Stimulated activated CD4-positive, alpha-beta T cell treated with anti-CD3 and anti-CD28 coated beads, Interleukin-1b, Interleukin-23, amount 100 ng/mL, for 24 hours (primary cell): ENCODE measurements at places on chromosomes 6 and 20.

DNA sequence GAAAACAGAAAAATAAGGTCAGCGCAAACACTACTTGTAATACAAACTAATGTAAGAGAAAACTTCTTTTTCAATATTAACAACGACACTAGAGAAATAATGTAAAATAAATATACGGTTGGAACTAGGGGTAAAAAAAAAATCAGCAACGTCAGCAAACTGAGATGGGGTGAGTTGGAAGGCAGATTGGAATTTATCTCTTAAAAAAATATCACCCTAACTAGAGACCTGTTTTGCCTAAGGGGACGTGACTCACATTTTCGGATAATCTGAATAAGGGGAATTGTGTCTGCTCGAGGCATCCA lies 705 bp upstream of the UTRN start:
- no peak for DNase-seq

DNA sequence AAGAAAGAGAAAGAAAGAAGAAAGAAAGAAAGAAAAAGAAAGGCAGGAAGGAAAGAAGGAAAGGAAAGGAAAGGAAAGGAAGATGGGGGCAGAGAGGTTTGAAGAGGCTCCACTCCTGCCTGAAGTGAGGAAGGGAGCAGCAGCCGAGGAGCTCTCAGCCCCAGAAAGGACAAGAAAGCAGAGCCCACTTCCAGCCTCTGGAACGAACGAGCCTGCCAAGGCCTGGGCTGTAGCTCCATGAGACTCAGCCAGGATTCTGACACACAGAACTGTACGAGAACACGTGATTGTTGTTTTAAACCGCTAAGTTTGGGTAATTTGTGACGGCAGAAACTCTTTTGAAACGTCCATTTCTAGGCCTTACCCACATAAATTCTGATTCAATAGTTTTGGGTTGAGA lies 69.5 kb downstream of the TTLL2 start:
- DNase-seq, result no peak

DNA sequence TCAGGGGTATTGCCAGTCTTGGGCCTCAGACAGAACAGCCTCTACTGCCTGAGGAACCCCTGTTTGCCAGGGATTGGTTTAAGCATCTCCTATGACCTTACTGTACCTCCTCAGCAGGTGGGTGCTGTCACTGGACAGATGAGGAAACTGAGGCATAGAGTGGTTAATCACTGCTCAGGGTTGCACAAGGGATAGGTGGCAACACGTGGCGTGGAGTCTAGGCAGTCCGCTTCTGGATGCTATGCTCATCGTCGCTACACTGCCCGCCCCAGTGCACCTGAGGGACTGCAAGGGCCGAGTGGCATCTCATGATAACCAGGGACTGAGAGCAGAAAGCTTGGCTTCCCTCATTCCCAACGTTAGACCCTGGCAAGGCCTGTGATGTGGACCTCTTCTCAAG lies 101.8 kb upstream of the SULF2 start:
- DNase-seq, result no peak

DNA sequence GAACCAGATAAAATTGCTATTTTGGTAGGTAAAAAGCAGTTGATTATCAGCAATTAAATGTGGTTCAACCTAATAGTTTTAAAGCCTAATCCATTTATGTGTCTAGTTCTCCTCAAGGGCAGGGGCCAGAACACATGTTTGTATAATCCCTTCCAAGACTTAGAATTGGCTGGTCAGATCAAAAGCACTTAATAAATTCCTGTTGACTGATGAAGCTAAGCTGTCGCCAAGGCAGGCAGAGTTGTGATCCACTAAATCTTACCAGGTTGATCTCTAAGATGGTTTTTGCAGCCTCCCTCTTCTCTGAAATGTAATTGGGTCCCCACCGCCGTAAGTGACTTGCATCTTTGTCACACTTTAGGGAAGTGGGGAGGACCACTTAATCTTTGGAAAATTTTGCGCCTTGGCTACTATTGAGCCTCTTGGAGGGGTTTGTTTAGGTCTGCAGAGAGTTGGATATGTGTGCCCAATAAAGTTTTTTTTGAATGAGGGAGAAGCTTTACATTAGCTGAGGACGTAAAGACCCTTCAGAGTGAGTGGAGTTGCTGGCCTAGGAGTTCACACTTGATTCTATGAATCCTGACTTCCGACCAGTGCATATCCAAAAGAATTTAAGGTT lies 65.9 kb downstream of the PHF20 start:
- no peak for DNase-seq

DNA sequence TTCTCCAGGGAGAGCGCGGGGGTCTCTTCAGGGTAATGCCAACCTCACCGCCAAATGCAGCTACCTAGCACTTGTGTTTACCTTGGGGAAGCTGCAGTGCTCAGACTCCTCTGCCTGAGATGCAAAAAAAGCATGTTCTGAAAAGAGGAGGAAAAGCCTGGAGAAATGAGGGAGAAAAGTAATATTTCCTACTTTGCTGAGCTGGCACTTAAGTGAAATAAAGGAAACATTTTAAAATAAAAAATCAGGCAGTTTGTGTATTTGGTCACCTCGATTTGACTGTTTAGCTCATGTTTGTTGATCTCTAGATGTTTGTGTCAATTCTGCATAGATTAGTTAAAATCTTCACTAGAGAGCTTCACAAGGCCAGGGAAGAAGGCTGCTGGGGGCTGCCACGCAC lies 487.2 kb downstream of the QKI start:
- no peak for DNase-seq

DNA sequence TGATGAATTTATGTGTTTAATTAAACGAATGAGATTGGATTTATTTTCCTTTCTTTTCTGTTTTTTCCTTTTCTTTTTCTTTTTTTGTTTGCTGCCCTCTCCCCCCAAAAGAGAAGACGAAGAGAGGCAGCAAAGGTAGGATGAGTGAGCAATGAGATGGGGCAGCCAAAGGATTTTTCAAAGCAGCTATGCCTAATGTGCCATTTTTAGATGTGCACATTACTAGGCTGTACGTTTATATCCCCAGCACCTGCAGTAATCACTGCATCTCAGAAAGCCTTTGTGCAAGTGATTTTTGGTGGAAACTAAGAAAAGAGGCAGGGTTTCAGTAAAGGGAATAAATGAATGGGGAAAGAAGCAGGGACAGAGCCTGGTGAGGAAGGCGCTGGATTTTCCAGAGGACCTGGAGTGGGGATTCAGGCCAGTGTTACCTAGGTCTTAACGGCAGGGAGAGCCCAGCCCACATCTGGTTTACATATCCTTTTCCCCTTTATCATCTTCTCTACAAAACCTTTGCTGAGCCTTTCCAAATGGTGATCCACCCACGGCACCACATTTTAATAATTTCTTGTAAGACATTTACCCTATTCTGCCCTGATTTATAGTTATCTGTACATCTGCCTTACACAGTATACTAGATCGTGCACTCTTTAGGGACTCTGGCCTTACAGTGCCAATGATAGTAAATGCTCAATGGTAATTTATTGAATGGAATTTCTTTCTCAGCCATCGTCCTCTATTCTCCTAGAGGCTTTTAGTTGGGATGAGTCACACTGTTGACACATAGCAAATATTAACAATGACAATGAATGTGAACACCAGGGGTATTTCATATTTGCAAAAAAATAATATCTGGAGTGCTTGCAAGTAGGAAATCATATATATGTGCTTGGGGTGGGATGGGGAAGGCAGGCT lies 38.3 kb upstream of the ATXN1 start:
- no peak for DNase-seq

DNA sequence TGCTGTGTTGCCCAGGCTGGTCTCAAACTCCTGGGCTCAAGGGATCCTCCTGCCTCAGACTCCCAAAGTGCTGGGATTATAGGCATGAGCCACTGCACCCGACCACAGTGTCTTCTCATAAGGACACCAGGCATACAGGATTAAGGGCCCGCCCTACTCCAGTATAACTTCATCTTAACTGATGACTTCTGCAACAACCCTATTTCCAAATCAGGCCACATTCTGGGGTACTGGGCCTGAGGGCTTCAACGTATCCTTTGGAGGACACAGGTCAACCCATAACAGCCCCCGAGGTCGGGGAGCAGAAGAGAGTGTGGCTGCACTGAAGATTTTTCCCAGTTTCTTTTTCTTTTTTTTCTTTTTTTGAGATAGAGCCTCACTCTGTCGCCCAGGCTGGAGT lies 39.7 kb downstream of the SUN5 start:
- no peak for DNase-seq

- no peak for DNase-seq
Measured at GRCh38 chr6:32883789-32884188, 29.8 kb downstream of the PSMB9 start.

DNA sequence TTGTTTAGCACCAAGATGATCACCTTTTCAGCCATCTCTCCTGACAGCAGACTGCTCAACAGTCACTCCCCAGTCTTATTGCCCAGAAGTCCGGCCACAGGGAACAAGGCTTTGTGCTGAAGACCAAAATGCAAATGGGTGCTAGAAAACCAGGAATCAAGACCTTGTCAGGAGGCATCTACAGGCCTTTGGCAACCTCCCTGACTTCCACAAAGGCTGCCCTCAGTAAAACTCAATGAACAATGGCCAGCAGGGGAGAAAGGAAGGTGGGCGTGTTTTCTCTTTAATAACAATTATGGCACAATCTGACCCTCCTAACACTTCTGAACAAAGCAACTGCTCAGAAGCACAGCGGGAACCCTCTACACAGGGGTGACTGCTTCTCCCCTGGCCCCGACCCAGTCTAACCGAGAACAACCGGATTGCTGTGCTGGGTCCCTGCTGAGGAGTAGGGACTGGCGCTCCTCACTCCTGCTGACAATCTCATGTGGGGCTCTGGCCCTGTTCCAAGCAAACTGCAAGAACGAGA lies 41.6 kb downstream of the PLCG1 start:
- DNase-seq, result no peak

DNA sequence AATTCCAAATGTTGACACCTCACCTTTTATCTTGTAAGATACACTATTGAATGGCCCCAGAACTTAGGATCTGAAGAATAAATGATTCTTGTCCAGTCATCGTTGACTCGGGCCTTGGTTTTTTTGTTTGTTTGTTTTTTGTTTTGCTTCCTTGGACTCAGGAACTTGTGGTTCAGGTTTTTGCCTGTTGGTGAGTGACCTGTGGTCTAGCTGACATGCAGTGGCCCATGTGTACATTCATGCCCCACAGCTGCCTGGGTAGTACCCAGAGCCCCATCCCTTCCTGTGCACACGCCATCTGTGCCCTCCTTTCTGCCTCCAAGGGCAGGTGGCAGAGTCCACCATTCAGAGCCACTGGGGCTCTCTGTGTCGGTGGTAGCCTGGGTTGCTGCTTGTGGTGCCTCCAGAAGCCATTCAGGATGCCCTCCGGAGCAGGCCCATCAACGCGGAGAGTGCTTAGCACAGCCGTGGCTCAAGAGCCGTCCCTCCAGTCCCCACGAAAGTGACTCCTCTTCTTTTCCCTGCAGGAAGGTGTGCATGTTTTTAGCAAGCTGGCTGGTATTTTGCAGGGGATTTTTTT lies 85.9 kb downstream of the SYNJ2 start:
- no peak for DNase-seq

DNA sequence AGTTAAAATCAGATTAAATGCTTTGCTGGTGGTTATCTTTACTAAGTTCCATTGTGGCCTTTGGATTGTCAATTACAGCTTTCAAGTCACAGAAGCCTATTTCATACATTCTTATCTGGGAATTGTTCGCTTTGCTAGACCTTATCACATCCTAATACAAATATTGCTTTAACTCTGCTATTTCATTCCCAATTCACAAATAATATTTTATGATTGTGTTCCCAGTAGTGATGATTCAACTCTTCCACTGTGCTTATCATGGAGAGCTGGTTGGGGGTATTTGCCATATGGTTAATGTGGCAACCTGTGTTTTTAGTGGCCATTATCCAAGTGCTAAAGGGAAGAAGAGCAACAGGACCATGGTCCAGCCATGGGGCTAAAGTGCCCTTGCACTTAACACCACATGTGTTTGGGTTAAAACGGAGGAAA lies 72.9 kb upstream of the GLP1R start:
- no peak for DNase-seq

DNA sequence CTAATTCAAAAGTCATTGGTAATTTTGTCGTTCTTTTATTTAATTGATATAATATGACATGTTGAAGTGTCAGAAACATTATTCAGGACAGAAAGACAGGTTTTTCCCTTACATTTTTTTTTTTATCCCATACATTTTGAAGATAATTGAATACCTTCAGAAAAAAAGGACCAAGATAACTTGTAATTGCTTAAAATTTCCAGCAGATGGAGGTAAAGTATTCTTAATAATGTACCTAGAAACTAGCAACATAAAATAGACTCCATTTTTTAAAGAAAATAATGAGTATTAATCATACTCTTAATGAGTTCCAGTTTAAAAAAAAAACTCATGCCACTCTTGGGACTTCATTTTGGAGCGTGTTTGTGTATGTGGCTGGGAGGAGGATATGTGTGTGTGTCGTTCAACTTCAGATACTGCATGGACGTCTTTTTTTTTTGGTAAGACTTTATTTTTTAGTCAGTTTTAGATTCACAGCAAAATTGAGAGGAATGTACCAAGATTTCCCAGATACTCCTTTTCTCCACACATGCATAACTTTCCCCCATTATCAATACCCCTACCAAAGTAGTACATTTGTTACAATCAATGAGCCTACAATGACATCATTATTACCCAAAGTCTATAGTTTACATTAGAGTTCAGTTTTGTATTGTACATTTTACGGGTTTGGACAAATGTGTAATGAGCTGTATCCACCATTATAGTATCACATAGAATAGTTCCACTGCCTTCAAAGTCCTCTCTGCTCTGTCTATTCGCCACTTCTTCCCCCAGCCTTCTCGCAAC lies 79.4 kb downstream of the ROS1 start:
- no peak for DNase-seq

- no peak for DNase-seq
Measured at GRCh38 chr6:114085211-114085610, 114.3 kb upstream of the HDAC2 start.
